Activated CD4-positive, alpha-beta T cell treated with anti-CD3 and anti-CD28 coated beads, Interleukin-2, amount 10 ng/mL, durations not matched to agents 24 days and 14 days (primary cell): ENCODE measurements at places on chromosomes 12 and 14. TPM values are rescaled to one million over a fixed set of nuclear protein-coding genes. Genes with fewer than 3 reads are reported as not detected.

DNA sequence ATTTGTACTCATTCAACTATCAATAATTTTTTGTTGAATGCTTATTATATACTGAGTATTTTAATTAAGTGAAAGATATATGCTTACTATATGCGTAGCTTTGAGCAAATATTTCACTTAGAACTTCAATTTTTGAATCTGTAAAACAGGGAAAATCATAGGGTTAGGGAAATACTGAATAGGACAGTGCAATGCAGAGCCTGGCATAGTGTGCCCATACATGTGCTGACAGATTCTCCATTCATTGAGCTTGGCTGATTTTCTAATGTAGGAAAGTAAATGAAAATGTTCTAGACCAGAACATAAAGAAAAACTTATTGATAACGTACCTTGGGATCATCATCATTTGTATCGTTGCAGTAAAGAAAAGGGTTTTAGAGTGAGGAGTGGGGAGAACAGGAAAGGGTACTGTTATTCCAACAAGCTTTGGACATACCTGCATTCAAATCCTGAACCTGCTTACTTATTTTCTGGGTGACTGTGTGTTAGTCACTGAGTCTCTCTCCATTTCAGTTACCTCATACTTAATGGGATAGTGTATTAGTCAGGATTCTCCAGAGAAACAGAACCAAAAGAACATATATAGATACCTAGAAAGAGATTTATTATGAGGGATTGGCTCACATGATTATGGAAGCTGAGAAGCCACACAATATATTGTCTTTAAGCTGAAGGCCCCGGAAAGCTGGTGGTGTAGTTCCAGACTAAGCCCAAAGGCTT, 436.4 kb downstream of the ADAMTS20 start:
- DNase-seq = no peak
- H3K27me3 ChIP-seq = no peaks in the 10 kb centered on the region
- no peak overlapping the region for H3K4me3 ChIP-seq
- no peaks in the 10 kb centered on the region for H3K4me1 ChIP-seq
- no peak overlapping the region for H3K27ac ChIP-seq

GRCh38 chr12:78886719-78887407, 22.3 kb downstream of the SYT1 start:
- H3K27ac ChIP-seq = no peak overlapping the region
- no peak overlapping the region for H3K4me3 ChIP-seq
- H3K4me1 ChIP-seq = no peaks in the 10 kb centered on the region
- no peak for DNase-seq
- H3K27me3 ChIP-seq = no peaks in the 10 kb centered on the region
- H3K36me3 ChIP-seq = no peaks in the 10 kb centered on the region

- no peak overlapping the region for H3K4me3 ChIP-seq
- H3K27ac ChIP-seq = no peak overlapping the region
- no peak for DNase-seq
- no peaks in the 10 kb centered on the region for H3K36me3 ChIP-seq
- H3K4me1 ChIP-seq = peaks cover 10% of the 10 kb centered on the region
Measured at GRCh38 chr12:100576331-100577036, 3.0 kb downstream of the GAS2L3 start.

DNA sequence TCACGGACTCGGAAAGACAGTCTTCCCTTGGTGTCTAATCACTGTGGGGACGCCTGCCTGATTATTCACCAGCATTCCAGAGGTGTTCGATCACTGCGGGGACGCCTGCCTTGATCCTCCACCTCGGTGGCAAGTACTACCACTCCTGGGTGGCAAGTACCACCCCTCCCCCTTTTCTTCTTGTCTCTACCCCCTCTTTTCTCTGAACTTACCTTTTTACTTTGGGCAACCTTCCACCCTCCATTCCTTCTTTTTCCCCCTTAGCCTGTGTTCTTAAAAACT, 12.0 kb upstream of the LGMN start:
- DNase-seq = no peak
- H3K4me3 ChIP-seq = peak overlapping the region; percentile 36
- no peak overlapping the region for H3K27ac ChIP-seq
- H3K36me3 ChIP-seq = peaks cover 2% of the 10 kb centered on the region
- peaks cover 22% of the 10 kb centered on the region for H3K4me1 ChIP-seq
- peaks cover 38% of the 10 kb centered on the region for H3K27me3 ChIP-seq

GRCh38 chr14:66237741-66238140, 248.4 kb upstream of the CCDC196 start:
- H3K4me3 ChIP-seq = no peak overlapping the region
- no peak overlapping the region for H3K27ac ChIP-seq
- H3K4me1 ChIP-seq = no peaks in the 10 kb centered on the region
- DNase-seq = no peak
- no peaks in the 10 kb centered on the region for H3K36me3 ChIP-seq

DNA sequence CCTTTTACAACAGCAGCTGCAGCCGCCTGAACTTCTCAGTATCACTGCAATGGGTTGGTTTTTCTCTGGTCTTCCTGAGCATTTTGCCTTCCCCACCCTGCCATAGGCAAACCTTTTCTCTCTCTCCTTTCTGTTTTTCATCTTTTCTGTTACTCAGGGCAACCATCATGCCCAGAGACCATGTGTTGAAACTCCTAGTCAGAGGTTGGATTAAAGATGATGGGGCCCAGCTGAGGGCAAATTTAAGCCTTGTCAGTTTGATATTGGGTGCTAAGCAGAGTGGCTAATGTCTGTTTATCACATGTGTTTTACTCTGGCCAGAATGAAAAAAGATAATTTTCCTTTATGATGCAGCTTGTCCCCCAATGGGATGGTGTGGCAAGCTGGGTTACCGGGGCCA, 107.9 kb upstream of the PMCH start:
- no peaks in the 10 kb centered on the region for H3K36me3 ChIP-seq
- H3K4me1 ChIP-seq = peaks cover 18% of the 10 kb centered on the region
- no peak for DNase-seq

DNA sequence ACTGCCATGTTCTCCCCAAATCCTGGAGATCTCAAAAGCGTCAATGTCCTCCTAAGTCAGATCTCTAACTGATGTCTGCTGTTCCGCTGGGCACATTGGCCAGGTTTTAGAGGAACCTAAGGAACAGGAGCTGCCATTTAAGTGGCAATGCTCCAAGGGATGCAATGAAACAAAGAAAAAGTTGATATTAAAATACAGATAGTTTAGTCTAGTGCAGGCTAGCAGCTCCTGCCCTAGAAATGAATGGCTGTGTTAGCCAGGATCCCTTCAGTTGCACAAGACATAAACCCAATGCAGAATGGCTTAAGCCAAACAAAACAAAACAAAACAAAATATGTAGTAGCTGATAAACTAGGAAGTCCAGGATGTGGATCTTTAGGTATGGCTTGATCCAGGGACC, 144.1 kb downstream of the HMGA2 start:
- H3K4me3 ChIP-seq = no peak overlapping the region
- DNase-seq = no peak
- H3K27me3 ChIP-seq = peaks cover 17% of the 10 kb centered on the region
- no peaks in the 10 kb centered on the region for H3K36me3 ChIP-seq

- H3K27me3 ChIP-seq = peaks cover 2% of the 10 kb centered on the region
- H3K36me3 ChIP-seq = peaks cover 1% of the 10 kb centered on the region
- no peak for DNase-seq
- H3K4me3 ChIP-seq = no peak overlapping the region
- no peak overlapping the region for H3K27ac ChIP-seq
Measured at GRCh38 chr14:98218218-98218617, 1053.8 kb downstream of the BCL11B start.

GRCh38 chr12:80814453-80814852, 97.7 kb downstream of the MYF5 start:
- no peak overlapping the region for H3K27ac ChIP-seq
- no peaks in the 10 kb centered on the region for H3K27me3 ChIP-seq
- H3K4me1 ChIP-seq = no peaks in the 10 kb centered on the region
- H3K4me3 ChIP-seq = no peak overlapping the region
- DNase-seq = no peak

DNA sequence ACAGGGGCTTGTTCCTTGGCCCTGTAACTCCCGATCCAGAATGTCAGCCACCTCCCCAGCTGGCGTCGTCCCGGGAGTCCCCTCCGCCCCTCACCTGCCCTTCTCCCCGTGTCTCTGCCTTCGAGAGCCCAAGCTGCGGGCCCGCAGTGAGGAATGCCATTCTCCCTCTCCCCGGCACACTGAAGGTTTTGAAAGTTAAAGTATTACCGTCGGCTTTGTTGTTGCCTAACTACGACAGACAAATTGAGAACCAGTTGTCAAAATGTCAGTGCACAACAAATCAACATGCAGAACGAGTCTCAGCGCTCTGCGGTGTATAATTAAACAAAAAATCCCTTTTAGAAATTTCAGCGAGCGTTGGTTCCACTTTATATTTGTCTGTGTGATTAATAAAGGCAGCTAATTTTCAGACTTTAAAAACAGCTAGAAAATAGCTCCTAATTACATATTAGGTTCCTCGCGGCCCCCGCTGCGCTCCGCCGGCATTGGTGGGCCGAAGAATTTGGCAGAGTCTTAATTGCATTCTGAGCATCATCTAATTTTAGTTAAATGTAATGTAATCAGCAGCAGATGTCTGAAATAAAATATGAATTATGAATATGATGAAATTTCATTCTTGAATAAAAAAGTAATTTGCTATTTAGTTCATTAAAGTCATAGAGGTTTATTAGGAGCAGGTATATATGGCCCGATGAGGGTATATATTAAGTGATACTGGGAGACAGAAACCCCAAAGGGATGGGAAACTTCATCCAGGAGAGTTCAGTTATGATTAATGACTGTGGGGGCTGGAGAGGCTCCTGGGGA, 40.3 kb downstream of the MVK start:
- H3K4me1 ChIP-seq = no peaks in the 10 kb centered on the region
- H3K4me3 ChIP-seq = no peak overlapping the region
- no peak overlapping the region for H3K27ac ChIP-seq
- H3K36me3 ChIP-seq = no peaks in the 10 kb centered on the region
- no peak for DNase-seq
- peaks cover 16% of the 10 kb centered on the region for H3K27me3 ChIP-seq

GRCh38 chr12:24991209-24992049, 42.5 kb upstream of the BCAT1 start:
- no peaks in the 10 kb centered on the region for H3K4me1 ChIP-seq
- H3K27ac ChIP-seq = no peak overlapping the region
- DNase-seq = peak; percentile 73
- H3K4me3 ChIP-seq = no peak overlapping the region

GRCh38 chr14:25095736-25096437, 45.9 kb upstream of the STXBP6 start:
- no peak overlapping the region for H3K27ac ChIP-seq
- H3K36me3 ChIP-seq = no peaks in the 10 kb centered on the region
- DNase-seq = no peak
- H3K4me1 ChIP-seq = no peaks in the 10 kb centered on the region
- H3K27me3 ChIP-seq = no peaks in the 10 kb centered on the region

DNA sequence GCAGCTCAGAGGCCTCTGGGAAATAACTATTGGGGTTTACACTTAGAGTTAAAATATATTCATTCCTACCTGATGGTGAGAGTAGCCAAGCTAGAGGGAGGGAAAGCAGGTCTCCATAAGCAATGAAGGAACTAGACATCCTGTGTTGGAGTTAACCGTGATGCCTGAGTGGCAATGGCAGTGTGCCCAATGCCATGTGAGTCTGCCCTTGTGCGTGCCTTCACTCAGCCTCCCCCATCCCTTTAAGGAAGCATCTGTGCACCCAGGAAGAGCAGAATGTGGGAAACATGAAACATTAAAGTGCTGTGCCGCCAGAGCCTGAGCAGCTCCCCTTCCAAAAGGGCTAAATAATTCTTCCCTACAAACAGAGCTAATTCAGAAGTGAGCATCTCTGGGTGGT, 76.3 kb downstream of the COX16 start:
- H3K27ac ChIP-seq = no peak overlapping the region
- no peaks in the 10 kb centered on the region for H3K4me1 ChIP-seq
- no peaks in the 10 kb centered on the region for H3K36me3 ChIP-seq
- H3K27me3 ChIP-seq = peaks cover 14% of the 10 kb centered on the region
- no peak for DNase-seq
- no peak overlapping the region for H3K4me3 ChIP-seq

DNA sequence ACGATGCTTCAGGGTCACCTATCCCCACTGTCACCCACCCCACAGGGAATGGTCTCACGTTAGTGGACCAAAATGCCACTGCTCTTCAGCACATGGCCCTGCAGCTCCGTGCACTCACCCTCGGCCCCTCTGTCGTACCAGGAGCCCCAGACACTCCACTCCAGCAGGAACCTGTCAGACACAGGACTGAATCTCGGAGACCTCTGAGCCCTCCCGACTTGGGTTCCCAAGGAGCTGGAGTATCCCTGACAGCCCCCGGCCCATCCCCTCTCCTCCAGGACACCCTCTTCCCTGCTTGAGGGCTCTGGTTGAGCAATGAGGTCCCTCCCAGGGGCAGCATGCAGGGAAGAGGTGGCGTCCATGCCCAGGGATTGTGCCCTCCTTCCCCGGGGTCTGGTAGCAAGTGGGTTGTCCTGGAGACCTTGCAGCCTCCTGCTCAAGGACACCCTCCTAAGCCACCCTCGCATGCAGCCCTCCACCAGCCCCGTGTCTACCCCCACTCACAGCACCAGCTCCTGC, 20.4 kb upstream of the LRTM2 start:
- peaks cover 11% of the 10 kb centered on the region for H3K4me1 ChIP-seq
- DNase-seq = no peak
- H3K27ac ChIP-seq = no peak overlapping the region
- no peaks in the 10 kb centered on the region for H3K27me3 ChIP-seq

DNA sequence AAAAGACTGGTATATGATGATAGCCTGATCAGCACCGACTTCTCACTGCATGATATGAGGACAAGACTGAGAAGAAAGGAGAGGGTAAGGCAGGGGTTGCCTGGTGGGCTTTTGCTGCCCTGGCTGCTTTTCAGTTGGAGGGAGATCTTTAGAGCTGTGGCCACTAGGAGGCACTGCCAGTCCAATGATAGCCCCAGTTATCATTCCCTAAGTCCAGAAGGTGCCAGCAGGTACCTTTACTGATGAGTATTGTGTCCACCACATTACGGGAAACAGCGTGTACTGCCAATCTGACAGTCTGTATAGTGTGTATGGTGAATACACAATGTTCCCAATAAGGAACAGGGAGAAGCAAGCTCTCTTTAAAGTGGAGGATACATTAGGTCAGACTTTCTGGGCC, 55.8 kb upstream of the CCDC175 start:
- H3K36me3 ChIP-seq = no peaks in the 10 kb centered on the region
- no peak for DNase-seq
- H3K27ac ChIP-seq = no peak overlapping the region
- H3K4me1 ChIP-seq = no peaks in the 10 kb centered on the region

DNA sequence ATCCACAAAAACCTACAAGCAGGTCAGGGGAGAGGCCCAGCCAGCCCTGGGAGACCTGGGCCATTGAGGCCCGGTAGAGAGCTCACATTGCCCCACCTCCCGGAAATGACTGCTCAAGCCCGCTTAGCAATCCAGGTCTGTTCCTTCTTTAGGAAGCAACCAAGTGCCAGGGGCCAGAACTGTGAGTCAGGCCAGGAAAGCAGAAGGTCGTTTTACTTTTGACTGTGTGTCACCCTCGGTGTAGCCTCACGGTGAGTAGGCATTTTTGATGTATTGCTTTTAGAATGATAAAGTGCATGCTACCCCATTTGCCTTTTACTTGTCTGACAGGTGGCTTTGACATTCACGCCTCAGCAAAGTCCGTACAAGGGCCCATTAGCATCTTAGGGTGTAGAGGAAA, 25.4 kb upstream of the PWP1 start:
- no peak overlapping the region for H3K27ac ChIP-seq
- H3K27me3 ChIP-seq = no peaks in the 10 kb centered on the region
- H3K4me3 ChIP-seq = no peak overlapping the region
- DNase-seq = no peak

Gene ZNF891
- total RNA-seq = 2.2 and 2.4 TPM in 2 replicates

Gene RNASE7
- total RNA-seq = not detected in 2 replicates

Gene LBHD2
- total RNA-seq = not detected in 2 replicates

Gene EGLN3
- 17.4 and 17.6 TPM in 2 replicates for total RNA-seq

Gene ADAMTS20
- total RNA-seq = not detected in 2 replicates

Gene IGFBP6
- not detected in 2 replicates for total RNA-seq

Gene FOXA1
- 0.07 TPM in 1 of 2 replicates, not detected in the other for total RNA-seq
